Dermis microvascular lymphatic vessel endothelial cell (primary cell): ENCODE measurements at places on chromosomes 2 and 18.

DNA sequence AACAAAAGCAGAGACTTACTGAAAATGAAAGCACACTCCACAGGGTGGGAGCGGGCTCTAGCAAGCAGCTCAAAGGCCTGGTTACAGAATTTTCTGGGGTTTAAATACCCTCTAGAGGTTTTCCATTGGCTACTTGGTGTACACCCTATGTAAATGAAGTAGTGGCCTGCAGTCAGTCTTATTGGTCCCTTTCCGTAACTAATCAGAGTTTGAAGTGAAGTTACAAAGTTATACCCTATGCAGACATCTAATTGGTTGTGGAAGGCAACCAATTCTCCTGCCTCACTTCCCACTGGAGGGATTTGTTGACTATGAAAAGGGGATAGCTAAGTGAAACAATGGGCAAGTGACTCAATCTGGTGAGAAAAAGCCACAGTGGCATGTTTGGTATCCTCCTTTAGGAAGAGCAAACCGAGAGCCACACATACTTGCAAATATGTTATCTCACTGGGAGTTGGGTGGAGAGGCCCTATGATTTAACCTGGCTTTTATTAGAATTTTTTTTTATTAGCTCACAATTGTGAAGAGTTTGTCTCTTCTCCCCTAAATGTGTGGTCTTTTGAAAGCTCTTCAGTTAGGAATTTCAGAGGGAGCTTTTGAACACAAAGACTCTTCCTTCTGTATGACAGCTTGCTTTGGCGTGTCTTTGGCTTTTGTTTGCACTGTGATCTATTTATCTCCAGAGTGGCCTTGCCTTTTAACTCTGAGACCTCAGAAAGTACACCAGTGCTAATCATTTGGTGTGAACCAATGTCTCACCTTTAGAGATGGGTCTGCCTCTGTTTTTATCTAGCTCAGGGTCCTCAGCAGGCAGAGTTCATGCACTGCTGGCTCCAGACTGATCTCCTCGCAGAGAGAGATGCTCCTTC is 69.6 kb downstream of the MAP4K4 start:
- peak; percentile 96 for DNase-seq

- DNase-seq: peak; percentile 11
Observed at GRCh38 chr18:28002841-28003240, 174.1 kb downstream of the CDH2 start.

- DNase-seq: no peak
Observed at GRCh38 chr2:219448776-219449341, 14.2 kb downstream of the SPEG start.

DNA sequence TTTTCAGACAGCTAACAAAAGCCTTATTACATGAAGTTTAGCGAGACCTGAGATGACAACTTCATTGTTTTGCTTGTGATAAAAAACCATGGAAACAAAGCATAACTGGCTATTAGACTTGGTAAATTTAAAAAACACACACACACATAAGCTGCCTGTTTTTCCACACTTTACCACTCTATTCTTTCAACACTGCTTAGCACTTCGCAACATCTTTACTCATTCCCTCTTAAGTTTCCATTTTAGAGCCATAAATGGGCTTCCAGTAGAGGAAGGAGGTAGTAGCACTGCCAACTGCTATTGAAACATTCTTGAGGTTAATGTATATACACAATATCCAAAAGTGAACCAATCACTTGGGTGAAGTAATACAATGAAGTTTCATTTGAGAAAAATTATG is 54.1 kb downstream of the BAZ2B start:
- no peak for DNase-seq

DNA sequence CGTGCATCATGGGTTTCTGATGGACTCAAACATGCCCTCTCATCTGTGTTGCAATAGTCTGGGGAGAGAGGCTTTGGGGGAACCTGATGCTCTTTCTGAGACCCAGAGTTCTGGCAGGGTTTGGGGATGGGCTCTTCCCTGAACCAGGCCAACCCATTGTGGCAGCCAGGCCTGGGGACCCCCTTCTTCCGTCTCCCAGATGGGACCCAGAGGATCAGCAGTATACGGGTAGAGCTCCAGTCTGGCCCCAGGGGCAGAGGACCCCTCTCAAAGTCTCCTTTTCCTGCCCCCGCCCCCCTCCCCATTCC is 333.7 kb downstream of the DYSF start:
- no peak for DNase-seq

GRCh38 chr18:37207343-37207742 is 358.3 kb downstream of the CELF4 start:
- DNase-seq: no peak

GRCh38 chr2:96969321-96969720 is 17.1 kb downstream of the FAM178B start:
- DNase-seq: no peak

GRCh38 chr2:28393114-28393836 is 617 bp downstream of the FOSL2 start:
- DNase-seq: peak; percentile 74

- DNase-seq: no peak
Observed at GRCh38 chr2:224331698-224332097, 70.2 kb downstream of the FAM124B start.

GRCh38 chr2:203583701-203584100 is 48.6 kb upstream of the RAPH1 start:
- DNase-seq: peak; percentile 53

- DNase-seq: no peak
Observed at GRCh38 chr2:163565192-163565591, 170.6 kb downstream of the FIGN start.

- DNase-seq: peak; percentile 49
Observed at GRCh38 chr2:234241656-234242458, 191.4 kb downstream of the SPP2 start.

DNA sequence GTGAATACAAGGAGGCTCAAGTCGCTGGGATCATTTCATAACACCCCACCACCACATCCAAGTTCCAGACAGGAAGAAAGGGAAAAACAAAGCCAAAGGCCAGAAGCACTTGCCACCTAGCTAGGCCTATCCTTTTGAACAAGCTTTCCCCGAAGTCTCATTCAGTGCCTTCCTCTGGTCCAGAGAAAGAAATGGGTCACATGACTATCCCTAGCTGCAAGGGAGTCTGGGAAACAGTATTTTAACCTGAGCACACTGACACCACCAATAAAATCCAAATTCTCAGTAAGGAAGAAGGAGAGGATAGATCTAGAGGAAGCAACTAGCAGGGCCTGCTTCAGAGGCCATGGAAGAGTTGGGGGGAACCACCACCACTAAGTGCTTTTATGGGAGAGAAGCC is 91.2 kb downstream of the POLR1A start:
- DNase-seq: no peak

- peak; percentile 85 for DNase-seq
Observed at GRCh38 chr2:61470122-61470951, 550 bp downstream of the USP34 start.

DNA sequence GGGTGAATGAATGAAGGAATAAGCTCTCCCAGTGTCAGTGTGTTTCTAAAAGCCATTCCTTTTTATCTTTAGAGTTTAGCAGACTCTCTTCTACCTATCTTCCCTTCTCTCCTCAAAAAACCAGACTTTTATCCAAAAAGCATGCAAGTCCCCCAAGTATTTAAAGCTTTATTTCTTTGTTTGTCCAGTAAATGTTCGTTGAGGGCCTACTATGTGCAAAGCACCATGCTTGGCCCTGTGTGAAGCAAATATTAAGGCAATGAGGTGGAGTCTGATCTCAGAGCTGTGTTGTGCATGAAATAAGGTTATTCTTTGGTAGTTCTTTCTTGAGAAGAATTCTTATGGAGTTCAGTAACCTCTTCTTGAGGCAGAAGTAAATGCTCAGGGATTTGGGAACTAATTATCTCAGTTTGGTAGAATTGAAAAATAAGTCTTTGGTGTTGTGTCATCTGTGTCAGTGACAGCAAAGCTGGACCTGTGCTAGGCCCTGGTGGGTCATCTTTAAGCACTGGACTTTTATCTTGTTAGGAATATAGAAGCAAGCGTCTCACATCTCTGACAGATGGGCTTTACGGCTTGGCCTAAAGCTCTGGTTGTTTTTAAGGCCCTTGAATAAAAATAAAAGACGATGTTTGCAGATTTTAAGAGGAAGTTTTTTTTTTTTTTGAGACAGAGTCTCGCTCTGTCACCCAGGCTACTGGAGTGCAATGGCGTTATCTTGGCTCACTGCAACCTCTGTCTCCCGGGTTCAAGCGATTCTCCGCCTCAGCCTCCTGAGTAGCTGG is 28.1 kb upstream of the CASP10 start:
- DNase-seq: no peak

- DNase-seq: peak; percentile 62
Observed at GRCh38 chr2:217890445-217890844, 112.3 kb downstream of the TNS1 start.

GRCh38 chr18:49619801-49620200 is 57.9 kb downstream of the LIPG start:
- DNase-seq: no peak

DNA sequence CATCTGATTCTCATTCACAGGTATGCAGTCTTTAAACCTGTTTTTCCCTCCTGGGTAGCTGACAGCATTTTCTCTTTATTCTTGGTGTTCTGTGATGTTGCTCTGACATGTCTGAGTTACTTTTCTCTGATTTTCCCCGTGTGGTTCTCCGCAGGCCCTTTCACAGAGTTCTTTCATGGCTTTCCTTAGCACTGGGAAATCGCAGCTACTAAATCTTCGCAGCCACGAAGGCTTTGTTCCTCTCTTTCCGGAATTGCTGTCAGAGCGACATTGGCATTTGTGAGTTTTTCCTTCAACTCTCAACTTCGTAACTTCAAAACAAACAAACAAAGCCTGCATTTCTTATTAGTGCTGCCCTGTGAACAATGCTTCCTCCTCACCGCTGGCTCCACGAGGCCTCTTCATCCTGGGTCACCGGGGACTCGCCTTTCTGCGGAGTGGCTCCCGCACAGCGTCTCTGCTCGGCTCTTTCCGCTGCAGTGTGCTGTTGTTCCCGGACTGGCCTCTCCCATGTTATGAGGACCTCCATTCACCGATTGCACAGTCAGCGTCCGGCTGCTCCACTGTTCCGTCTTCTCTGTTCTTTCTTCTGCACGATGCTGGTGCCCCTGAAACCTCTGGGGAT is 16.1 kb downstream of the COLEC11 start:
- no peak for DNase-seq

- DNase-seq: no peak
Observed at GRCh38 chr18:23406271-23406787, 46.8 kb upstream of the RIOK3 start.

DNA sequence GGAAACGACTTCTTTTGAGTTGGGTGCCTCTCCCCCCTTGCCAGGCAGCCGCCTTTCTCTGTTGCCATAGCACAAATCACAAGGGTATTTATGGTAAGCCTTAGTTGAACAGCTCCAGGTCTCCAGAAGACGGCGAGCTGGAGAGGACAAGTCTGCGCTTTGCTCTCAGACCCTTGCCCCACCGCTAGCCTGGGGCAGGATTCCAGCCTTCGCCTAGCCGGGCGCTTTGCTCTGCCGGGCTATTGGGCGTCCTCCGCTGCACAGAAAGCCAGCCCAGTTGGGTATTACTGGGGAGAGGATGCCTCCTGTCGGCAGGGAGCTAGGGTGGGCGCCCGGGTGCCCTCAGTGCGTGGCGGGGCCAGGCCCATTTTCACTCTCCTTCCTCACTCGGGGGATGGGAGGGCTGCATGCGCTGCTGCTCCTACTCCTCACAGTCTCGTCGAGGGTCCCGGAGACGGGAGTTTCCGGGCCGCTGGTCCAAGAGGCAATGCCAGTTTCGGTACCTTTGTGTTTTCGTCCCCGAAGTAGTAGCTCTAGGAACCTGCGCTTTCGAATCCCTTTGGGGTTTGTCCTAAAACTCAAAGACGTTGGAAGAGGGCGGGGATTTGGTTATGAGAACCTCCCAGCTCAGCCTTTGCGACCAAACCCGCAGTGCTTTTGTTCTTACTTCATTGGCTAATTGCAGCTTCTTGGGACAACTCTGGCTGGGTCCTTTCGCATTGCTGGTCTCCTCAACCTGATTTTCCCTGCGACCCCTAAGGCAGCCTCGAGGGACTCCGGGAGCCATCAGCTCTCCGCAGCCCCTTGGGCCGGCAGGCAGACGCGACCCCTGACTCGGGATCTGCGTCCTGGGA is 3.6 kb upstream of the DLX2 start:
- DNase-seq: peak; percentile 61

GRCh38 chr2:61662990-61663389 is 124.8 kb upstream of the XPO1 start:
- DNase-seq: no peak

- DNase-seq: no peak
Observed at GRCh38 chr2:136359121-136359965, 241.4 kb upstream of the CXCR4 start.

DNA sequence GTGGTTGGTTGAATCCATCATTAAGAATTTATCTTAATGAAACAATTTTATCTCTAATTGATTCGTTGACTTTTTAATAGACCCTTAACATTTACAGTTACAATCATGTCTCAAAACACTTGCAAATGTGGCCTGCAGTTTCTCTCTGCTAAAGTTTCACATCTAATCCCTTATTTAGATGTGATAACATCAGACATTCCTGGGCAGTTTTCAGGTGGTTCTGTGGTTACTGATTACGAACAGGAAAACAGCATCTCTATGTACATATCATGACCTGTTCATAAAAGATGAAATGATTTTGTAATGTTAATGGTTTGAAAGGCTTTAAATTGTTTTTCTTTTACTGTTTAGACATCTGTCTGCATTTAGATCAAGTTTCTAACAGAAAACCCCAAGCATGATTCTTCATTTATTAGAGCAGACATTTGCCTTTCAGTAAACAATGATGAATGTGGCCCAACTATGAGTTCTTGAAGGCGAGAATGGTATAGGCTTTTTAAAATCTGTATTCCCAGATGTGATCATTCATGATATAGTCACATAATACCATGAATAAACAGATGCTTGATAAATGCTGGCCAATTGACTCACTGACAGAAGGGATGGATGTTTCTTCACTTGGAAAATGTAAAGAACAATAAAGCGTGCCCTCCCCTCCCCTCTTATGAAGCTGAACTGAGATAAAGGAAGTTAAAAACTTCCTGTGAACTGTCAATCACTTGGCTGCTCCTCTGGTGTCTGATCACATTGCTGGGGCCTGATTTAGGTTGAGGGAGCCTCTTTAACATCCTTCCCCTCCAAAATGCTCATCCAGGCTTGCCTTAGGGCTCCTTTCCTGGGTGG is 3.5 kb downstream of the CAPN14 start:
- no peak for DNase-seq

DNA sequence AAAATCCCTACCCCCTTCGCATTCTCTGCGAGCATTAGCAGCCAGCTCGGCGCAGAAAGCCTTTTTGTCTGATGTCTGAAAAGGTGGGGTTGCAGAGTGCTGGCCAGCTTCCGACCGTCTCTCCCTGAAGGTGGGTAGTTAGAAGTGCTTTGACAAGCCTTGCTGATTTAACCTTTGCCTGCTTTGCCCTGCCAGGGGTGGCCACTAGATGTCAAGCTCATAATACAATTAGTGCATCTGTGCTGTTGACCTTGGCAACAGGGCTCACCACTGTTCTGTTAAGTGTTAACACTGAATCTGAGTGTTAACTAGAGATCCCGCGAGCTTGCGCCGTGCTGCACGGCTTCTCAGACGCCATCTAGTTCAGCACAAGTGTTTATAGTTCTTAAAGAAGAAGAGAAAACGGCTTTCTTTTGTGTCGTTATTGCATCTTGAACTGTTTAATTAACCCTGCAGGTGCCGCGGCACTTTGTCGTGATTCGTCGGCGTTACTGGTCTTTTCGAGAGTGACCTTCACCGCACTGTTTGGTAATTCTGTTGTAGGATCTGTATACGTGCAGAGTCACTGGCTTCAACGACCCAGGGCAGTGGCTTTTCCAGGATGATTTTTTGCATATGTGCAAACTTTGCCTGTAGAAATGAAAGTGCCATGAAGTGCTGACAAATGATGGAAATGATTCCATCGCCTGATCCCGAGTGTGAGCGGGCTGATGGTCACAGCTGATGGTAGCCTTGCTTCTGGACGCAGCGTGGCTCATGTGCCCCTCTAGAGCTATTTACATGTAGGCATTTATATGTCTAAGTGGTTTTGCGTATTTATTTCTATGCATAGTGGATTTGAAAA is 5.5 kb downstream of the SALL3 start:
- DNase-seq: peak; percentile 3
